ENCODE measurements at places on chromosomes 7 and 10.

- no peak for DNase-seq
These were observed 503.9 kb upstream of the IGFBP3 start for GRCh38 chr7:46424934-46425333.

DNA sequence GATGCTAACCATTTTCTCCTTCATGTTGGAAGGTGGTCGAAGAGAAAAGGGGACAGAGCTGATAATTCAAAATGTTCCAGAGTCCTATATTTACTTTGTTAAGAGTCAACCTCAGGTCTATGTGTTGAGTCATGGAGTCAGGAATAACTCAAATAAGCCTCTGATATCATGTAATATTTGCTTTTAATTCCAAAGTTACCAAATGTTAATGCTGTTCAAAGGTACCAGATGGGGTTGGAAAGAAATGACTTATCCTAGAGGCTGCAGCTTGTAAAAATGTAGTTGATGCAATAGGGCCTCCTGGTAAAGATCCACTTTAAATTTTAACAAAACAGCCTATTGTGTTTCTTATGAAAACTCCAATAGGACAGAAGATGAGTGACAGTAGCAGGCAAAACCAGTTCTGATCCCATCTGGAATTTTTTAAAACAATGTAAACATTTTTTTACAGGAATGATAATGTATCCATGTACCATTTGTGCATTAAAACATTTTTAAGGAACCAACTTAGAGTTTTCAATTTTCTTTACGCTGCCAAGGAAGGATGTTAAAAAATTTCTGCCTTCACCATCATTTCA lies 218.2 kb downstream of the ANK3 start:
- DNase-seq, result no peak

DNA sequence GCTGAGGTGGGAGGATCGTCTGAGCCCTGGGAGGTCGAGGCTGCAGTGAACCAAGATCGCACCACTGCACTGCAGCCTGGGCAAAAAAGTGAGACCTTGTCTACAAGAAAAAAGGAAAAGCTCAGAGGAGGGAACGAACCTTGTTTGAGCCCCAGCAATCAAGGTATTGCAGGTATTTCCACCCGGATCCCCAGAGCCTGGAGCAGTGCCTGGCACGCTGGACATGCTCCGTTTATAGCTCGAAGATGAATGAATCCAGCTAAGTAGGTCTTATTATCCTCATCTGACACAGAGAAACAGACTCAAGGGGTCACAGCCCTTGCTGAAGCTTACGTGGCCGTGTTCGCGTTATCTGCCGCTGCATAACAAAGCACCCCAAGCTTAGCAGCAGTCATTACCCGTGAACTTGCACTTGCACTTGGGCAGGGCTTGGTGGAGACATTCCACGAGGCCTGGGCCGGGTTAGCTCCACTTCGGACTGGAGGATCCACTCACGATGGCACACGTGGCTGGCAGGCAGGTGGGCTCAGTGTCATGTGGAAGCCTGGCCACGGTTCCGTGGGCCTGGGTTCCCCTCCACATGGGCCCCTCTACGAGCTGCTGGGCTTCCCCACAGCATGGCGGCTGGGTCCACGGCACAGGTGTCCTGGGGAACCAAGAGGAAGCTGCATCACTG lies 3.2 kb upstream of the COX19 start:
- DNase-seq, result no peak

- DNase-seq, result no peak
These were observed 184.4 kb upstream of the KLF14 start for GRCh38 chr7:130918129-130919052.

- no peak for DNase-seq
These were observed 101.6 kb downstream of the C10orf90 start for GRCh38 chr10:126568809-126569385.

Data from activated CD4-positive, CD25-positive, alpha-beta regulatory T cell (primary cell).